Activated CD4-positive, CD25-positive, alpha-beta regulatory T cell treated with anti-CD3 and anti-CD28 coated beads, Interleukin-2, amount 50 U/mL, for 16 hours (primary cell): ENCODE measurements at places on chromosomes 5 and 9.

- no peak for DNase-seq
Observed at GRCh38 chr5:149268928-149269557, 2.6 kb upstream of the AFAP1L1 start.

GRCh38 chr9:114387680-114388356 is at the start of gene AKNA:
AKNA (minus strand) TSS chr9:114387982; CDS start chr9:114381333, 6,649 bp downstream.
- peak; percentile 71 for DNase-seq

GRCh38 chr5:172456076-172456722 is 1.9 kb upstream of the SH3PXD2B start:
- DNase-seq, result no peak

- DNase-seq, result no peak
Observed at GRCh38 chr9:20253635-20254034, 368.7 kb downstream of the MLLT3 start.

- no peak for DNase-seq
Observed at GRCh38 chr5:143693651-143694252, 118.2 kb upstream of the HMHB1 start.

GRCh38 chr9:89225991-89226471 is 47.4 kb upstream of the SHC3 start:
- no peak for DNase-seq

GRCh38 chr5:1255081-1255561 is 29.9 kb downstream of the SLC6A18 start:
- DNase-seq, result no peak

GRCh38 chr5:19261879-19262278 is 726.1 kb downstream of the CDH18 start:
- no peak for DNase-seq

GRCh38 chr9:38406476-38407186 is 14.1 kb downstream of the ALDH1B1 start:
- no peak for DNase-seq

- DNase-seq, result no peak
Observed at GRCh38 chr9:119802621-119803020, 433.4 kb upstream of the BRINP1 start.

DNA sequence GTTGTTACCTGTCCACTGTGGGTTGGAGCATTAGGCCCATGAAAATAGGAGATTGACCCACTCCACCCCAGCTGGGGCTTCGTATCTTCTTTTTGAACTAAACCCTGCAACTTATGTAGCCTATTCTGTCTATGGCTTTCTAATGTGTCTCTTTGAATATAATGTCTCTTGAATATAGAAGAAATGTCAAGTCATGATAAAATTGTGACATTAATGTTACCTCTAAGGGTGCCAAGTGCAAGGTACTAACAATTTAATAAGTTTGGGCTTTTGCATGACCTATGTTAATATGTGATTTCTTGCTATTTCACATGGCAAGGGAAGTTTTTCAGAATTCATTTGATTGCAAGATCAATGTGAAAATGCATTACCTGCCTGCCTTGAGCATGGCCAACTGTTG is 40.4 kb upstream of the PUM3 start:
- DNase-seq, result no peak

- no peak for DNase-seq
Observed at GRCh38 chr5:71771191-71771590, 52.1 kb downstream of the CARTPT start.

- DNase-seq, result no peak
Observed at GRCh38 chr5:166236327-166236726, 2055.1 kb upstream of the WWC1 start.
